ENCODE measurements at places on chromosomes 4 and X.

DNA sequence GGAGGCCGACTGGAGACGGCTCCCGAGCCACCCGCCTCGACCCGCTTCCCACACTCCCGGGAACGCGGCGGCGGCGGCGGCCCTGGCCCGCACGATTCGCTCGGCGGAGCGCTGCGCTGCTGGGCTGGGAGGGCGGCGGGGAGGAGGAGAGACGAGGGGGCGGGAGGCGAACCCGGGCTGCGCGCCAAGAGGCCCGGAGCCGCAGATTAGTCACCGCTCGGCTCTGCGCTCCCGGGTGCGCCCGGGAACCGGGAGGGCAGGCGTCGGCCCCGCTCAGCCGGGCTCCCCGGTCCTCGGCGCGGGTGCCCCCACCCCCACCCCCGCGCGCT lies 11.2 kb upstream of the BCOR start:
- no peak for DNase-seq

DNA sequence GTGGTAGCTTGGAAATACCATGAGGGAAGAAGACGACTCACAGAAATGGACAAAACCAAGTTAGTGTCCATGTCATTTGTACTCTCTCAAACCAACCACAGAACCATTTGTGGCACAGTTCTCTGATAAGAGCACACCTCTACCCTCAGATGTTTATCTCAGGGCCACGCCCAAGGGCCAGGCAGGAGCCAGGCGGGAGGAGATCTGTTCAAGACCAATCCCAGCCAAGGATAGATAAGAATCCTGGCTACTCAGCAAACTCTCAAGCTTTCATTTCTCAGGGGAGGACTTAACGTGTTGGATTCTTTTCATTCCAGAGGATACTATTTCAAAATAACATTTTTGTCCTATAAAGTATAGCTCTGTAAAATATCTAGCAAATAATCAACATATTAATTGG lies 95.0 kb downstream of the NYX start:
- no peak for DNase-seq

- peak; percentile 8 for DNase-seq
These were observed 156.6 kb upstream of the CTSO start for GRCh38 chr4:156109943-156110900.

GRCh38 chr4:82594456-82594855 lies 32.7 kb upstream of the TMEM150C start:
- no peak for DNase-seq

DNA sequence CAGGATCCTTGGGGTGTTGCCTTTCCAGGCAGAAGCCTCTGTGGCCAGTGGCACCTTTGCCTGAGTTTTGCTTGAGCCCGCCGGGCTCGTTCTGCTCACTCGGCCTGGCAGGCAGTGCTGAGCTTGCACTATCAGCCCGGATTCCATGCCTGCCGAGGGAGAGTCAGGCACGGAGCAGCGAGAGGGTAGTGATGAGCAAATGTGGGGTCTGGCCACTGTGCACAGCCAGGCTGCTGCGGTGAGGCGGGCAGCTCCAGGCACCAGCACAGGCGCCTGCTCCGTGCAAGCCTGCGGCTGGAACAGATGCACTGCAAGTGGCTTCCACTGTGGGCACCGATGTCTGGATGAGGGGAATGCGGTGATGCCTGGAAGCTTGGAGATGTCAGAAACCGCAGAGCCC lies 619.2 kb downstream of the RAPGEF2 start:
- no peak for DNase-seq

DNA sequence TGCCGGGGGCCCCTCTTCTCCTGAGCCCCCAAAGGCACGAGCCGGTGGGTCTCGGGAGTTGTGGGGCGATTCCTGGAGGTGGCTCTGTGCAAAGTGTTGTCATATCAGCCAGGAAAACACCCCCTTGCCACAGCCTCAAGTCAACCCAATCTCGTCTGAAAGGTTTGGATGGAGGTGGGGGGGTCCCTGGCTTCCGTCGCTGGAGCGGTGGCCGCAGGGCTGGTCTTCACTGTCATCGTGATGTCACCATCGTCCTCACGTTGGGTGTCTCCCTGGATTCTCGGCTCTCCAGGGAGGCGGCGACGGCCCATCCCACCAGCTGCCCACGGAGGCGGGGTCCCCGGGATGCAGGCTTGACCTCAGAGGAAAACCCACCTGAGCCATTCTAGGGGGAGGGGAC lies 38.3 kb upstream of the PPP2R3B start:
- no peak for DNase-seq

DNA sequence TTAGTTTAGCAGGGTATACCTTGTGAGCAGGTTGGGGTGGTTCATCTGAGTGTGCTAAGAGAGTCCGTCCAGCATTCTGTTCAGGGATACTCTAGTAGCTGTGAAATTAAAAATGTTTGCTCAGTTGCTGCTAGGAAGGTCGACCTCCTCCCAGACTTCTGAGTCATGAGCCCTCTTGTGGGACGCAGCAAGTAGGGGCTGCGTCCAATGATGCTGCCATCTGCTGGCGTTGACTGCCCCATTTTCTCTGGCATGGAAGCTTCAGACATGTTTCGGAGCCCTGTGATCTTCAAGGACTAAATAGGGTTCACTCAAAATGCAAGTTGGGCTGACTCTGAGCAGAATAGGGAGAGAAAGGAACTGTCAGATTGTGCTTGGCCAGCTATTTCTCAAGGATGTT lies 201.0 kb upstream of the ARSJ start:
- DNase-seq, result peak; percentile 16

GRCh38 chrX:93868289-93868965 lies 194.4 kb downstream of the FAM133A start:
- DNase-seq, result no peak

DNA sequence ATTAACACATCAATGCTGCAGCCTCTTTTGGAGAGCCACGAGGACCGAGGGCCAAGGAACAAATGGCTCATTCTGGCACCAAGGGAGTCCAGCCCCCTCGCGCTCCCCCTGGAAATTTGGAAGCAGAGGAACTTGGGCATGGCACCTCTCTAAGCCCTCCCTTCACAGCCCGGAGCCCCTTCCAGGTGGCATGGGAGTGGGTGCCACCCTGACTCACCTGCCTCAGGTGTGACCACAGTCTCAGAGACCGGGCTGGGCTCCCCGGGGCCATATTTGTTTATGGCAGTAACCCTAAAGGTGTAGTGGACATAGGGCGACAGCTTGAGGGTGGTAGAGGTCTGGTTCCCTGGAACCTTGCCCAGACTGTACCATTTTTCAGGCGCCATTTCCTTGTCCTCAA lies 18.8 kb downstream of the L1CAM start:
- DNase-seq, result no peak

- DNase-seq, result no peak
These were observed 160.4 kb downstream of the FRAS1 start for GRCh38 chr4:78217557-78217956.

- peak; percentile 16 for DNase-seq
These were observed 250.5 kb downstream of the TECRL start for GRCh38 chr4:64158648-64159326.

DNA sequence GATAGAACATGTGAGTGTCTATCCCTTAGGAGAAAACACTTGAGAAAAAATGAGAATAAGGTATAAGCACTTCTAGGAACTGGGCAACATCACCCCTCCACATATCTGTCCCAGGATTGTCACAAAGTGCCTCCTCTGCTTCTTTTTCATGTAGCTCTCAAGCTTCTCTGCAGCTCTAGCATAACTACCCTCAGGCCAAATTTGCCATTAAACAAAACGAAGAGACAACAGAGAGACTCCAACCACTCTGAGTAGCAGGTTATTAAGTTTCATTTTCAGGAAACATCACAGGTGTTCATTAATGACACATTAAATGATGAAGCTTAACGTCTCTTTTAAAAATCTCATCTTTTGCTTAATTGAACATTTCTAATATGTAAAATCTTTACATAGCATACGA lies 580.0 kb downstream of the GALNTL6 start:
- no peak for DNase-seq

- no peak for DNase-seq
These were observed 17.1 kb downstream of the DDX3X start for GRCh38 chrX:41350976-41351569.

Measured in large intestine (tissue), 12 donors.